ENCODE measurements at places on chromosomes 5 and 9.

- DNase-seq: no peak
These were observed 7.1 kb upstream of the OCLN start for GRCh38 chr5:69485471-69485870.

DNA sequence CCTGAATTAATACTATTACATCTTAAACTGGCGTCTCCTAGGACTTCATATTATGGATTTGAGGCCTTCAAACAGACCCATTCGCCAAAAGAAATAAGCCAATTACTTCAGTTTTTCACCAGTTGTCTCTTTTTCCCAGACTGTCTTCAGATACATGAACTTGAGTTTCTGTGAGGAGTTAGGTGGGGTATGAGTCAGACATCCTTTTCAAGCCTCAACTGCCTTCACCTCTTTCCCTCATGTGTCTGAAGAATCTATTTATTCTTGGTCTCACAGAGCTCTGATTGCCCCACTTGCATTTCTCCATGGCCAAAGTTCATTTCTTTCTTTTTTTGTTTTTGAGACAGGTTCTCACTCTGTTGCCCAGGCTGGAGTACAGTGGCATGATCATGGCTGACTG lies 12.5 kb downstream of the WNT8A start:
- DNase-seq: no peak

DNA sequence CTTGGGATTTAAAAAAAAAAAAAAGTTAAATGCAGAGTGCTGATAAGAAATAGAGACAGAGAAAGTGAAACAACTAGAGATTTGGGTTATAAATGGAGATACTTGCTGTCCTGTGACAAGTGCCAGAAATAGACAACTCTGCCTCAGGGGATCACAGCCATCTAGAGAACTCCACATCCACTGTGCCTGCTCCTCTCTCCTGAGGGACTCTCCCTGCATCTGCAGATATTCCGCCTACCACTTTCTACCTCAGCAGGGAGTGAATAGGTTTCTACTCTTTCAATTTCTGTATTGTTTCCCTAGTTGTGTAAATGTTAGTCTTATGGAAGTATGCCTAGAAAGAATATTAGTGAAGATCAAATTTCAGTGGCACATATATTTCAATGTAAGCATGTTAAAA lies 307.2 kb downstream of the HTR1A start:
- no peak for DNase-seq

DNA sequence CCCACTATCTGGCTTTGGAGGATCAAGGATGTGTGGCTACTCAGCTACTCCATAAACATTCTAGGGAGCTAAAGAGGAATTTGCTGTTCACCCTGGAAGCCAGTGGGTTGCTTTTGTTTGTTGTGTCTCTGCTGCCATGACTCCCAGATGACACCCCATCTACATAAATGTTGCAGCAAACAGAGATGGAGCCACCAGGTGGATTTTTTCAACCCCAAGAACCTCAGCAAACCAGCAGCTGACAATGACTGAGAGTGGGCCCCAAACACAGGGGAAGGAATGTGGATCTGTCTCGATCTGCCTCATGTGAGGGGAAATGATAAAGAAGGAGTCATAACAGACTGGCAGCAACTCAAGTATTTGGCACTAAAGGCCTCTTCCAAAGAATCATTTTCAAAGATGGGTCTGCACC lies 132.7 kb upstream of the TNC start:
- no peak for DNase-seq

DNA sequence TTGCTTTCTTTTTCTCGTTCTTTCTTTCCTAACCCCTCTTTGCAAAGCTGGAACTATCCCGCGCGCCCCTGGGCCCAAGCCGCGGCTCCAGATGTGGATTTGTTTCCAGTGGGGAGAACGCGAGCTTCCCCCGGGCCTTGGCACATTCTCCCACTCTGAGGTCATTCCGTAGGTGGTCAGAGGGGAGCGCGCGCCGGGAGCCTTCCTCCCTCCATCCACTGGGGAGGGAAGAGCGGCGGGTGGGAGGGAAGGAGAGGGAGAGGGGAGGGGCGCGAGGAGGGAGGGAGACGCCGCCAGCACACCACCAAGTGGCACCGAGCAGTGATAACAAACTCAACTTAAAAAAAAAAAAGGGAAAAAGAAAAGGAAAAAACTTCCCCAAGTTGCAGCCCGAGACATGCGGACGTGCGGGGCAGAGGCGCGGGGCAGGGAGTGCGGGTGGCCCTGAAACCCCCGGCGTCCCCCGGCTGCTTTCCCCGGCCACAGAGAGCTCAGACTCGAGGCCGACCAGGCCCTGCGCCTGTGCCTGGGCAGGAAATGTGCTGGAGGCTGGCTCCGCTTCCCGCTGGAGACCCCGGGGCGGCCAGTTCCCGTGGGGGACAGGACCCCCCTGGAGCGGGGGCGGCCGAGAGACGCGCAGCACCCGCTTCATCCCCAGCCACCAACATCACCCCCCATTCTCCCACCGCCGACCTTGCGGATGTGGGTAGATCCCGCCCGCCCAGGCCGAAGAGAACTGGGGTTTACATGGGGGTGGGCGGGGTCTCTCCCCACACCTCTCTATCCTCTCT lies 3.1 kb downstream of the IER5L start:
- no peak for DNase-seq

- DNase-seq: no peak
These were observed 19.9 kb upstream of the LPCAT1 start for GRCh38 chr5:1543398-1544293.

GRCh38 chr9:124551472-124552272 lies 44.5 kb upstream of the NR5A1 start:
- DNase-seq: no peak

GRCh38 chr5:142324136-142324870 lies 518 bp downstream of the SPRY4 start:
- no peak for DNase-seq

DNA sequence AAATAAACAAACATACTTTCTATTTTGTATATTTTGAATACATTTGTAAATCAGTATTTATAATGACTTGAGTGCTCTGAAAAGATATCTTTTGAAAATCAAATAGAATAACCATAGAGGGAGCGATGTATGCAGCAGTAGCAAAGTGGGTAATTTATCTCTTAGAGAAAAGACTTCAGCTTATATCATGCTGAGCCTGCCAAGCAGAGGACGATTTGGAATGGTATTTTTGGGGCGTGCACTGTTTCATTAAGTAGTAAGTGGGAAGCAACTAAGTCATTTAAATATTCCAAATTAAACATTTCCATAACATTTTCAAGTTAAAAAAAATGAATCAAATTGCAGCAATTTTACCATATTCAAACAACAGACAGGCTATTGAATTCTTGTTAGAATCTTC lies 147.6 kb downstream of the CDH10 start:
- DNase-seq: no peak

- no peak for DNase-seq
These were observed 7.2 kb upstream of the POU4F3 start for GRCh38 chr5:146331423-146331822.

- no peak for DNase-seq
These were observed 81.1 kb downstream of the PHF2 start for GRCh38 chr9:93657331-93658111.

GRCh38 chr5:140055152-140055551 lies 12.1 kb upstream of the NRG2 start:
- DNase-seq: no peak

DNA sequence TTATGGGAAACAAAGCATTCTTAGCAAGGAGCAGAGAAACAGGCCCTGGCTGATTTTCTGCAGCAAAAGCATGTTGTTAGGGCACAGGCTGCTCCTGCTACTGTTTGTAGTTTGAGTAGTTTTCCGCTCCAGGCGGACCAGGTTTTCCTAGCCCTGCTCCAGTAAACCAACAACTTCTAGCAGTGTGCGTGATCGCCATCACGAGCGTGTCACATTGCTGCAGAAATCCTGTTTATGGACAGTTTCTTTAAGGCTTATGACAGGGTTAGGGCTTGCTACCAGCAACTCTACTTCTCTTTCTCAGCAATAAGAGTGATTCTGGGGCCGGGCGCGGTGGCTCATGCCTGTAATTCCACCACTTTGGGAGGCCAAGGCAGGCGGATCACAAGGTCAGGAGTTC lies 803.9 kb upstream of the CDH10 start:
- no peak for DNase-seq

DNA sequence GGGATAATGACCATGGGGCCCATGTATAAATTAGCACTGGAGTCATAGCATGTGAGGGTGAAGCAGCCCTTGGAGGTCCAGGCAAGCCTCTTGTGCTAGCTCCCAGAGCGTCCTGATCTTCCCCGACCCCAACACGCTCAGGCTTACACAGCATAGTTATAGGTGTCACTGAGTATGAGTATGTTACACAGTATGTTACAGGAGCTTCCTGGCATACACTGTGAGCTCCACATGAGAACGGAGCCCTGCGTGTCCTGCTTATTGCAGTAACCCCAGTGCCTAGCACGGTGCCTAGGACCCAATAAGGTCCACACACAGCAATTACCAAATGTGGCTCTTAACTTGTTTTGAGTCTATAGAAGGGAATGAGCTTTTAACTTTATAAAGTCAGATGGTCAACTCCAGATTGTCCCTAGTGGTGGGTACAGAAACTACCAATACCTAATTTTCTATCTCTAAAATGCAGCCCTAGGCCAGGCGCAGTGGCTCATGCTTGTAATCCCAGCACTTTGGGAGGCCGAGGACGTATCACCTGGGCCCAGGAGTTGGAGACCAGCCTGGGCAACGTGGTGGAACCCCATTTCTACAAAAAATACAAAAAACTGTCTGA lies 64.1 kb downstream of the PLAC8L1 start:
- no peak for DNase-seq

GRCh38 chr5:147704544-147704943 lies 78.0 kb downstream of the JAKMIP2 start:
- no peak for DNase-seq

DNA sequence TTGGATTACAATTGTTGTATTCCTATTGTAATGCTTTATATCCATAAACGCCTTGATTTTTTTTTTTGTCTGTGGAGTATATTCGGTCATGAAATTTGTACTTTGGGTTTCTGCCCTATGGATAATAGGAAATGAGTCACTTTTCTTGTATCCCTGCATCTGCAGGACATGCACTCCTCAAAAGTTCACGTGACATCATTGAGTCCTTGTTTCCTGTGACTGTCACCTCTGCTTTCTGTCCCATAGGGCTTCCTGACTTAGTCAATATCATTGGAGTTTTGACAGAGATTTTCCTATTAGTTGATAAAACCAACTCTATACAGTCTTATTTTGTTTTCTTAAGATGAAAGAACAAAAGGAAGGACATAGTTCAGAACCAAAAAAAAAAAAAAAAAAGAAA lies 356.3 kb downstream of the MAT2B start:
- DNase-seq: no peak

GRCh38 chr5:50564079-50564478 lies 102.4 kb upstream of the PARP8 start:
- no peak for DNase-seq

- DNase-seq: no peak
These were observed 34.7 kb downstream of the CSNK1G3 start for GRCh38 chr5:123546657-123547056.

DNA sequence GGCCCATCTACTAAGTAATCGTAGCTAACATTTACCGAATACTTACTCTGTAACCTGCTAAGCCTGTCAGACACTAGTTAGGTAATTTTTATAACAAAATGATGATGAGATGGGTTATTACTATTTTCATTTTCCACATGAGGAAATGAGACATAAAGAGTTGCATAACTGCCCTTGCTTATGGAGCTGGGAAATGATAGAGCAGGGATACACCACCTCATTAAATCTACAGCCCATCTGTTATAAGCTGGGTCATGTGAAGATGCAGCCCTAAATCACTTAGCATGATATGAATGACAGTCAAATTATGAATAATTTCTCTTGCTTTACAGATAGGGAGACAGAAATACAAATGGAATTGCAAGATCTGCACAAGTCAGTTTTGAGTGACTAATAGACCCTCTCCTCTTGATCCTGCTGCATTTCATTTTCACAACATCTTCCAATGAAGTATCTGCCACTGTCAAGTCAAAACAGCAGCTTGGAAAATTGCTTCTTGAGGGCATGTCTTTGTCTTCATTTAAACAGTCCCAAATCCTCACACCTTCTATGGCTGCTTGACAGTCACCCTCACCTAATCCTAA lies 364.7 kb downstream of the PRELID2 start:
- DNase-seq: no peak

DNA sequence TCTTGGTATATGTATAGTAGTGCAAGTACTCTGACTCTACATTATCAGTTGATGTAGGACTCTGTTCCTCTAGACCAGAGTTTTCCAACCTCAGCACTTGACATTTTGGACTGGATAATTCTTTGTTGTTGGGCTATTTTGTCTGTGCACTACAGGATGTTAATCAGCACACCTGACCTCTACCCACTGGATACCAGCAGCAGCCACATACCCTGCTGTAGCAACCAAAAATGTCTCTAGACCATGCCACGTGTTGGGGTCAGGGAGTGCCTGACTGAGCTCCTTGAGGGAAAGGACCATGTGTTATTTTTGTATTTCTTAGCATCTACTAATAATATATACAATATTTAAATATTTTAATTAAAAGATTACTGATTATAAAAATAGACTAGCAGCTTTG lies 42.7 kb downstream of the TNPO1 start:
- no peak for DNase-seq

- no peak for DNase-seq
These were observed 172.6 kb downstream of the RGS3 start for GRCh38 chr9:113636165-113636564.

DNA sequence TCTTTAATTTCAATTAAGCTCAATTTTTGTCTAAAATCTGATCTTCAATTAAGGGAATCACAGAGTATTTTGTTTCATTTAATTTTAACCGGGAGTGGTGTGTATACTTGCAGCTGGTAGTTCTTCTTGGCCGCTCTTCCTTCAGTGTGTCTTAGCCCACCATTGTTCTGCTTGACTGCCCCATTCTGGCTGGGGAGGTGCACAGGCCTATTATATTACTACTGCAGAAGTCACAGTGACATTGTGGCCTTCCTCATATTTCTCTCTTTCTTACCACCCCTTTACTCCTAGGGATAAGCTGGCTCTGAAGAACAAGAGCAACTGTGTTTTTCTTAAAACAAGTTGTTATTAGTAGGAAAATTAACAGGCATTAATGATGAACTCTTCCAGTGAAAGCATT lies 123.7 kb downstream of the ATG10 start:
- no peak for DNase-seq

GRCh38 chr9:134868751-134869553 lies 11.7 kb upstream of the FCN2 start:
- no peak for DNase-seq

- no peak for DNase-seq
These were observed 31.7 kb downstream of the MAPKAP1 start for GRCh38 chr9:125674981-125675973.

DNA sequence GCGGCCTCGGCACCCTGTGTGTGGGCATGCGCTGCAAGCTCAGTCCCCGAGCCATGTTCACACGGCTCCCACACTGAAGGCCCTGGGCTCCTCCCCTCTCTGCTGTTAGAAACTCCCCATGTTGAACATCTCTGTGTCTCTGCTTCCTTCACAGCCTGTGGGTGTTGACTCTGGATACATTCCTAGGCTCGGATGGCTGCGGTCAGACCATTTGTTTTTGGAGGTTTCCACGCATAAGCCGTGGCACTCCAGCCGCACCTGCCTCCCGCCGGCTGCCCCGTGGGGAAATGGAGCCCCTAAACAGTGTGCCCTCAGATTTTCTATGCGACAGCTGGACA lies 31.2 kb upstream of the LRRC14B start:
- DNase-seq: no peak

- DNase-seq: no peak
These were observed 11.0 kb upstream of the ACER2 start for GRCh38 chr9:19397845-19398244.

All from stimulated activated CD8-positive, alpha-beta memory T cell treated with anti-CD3 and anti-CD28 coated beads, Interleukin-15, amount 100 ng/mL, for 1 hour (primary cell).